SK-N-SH (cell line): ENCODE measurements at places on chromosomes 4 and X. TPM values are rescaled to one million over a fixed set of nuclear protein-coding genes. Genes with fewer than 3 reads are reported as not detected.

The FAAH2 gene
- polyA plus RNA-seq, result 0.05 and 0.23 TPM in 2 replicates

The MAGEA8 gene
- 0.15 and 0.20 TPM in 2 replicates for polyA plus RNA-seq

The SERPINA7 gene
- polyA plus RNA-seq, result not detected in 2 replicates

The CNGA1 gene
- polyA plus RNA-seq, result 0.23 and 0.45 TPM in 2 replicates

The UNC5C gene
- 3.3 and 5.4 TPM in 2 replicates for polyA plus RNA-seq

The AMOT gene
- 3.4 and 3.8 TPM in 2 replicates for polyA plus RNA-seq

The TCP11X2 gene
- polyA plus RNA-seq, result not detected in 2 replicates

The ZC4H2 gene
- polyA plus RNA-seq, result 17.2 and 21.2 TPM in 2 replicates

The ACTRT1 gene
- not detected in 2 replicates for polyA plus RNA-seq

The ARHGAP10 gene
- 12.0 and 15.1 TPM in 2 replicates for polyA plus RNA-seq

The CHST7 gene
- polyA plus RNA-seq, result 6.2 and 6.5 TPM in 2 replicates

The MAGEC2 gene
- polyA plus RNA-seq, result 1.9 and 2.0 TPM in 2 replicates

The RHOH gene
- polyA plus RNA-seq, result not detected in 2 replicates
